ENCODE measurements at places on chromosomes 5 and 9. TPM values are rescaled to one million over a fixed set of nuclear protein-coding genes. Genes with fewer than 3 reads are reported as not detected.

- H3K4me1 ChIP-seq = no peaks in the 10 kb centered on the region
- no peaks in the 10 kb centered on the region for H3K36me3 ChIP-seq
- H3K27me3 ChIP-seq = no peaks in the 10 kb centered on the region
- no peak for DNase-seq
Measured at GRCh38 chr5:37506722-37507121, 127.6 kb downstream of the WDR70 start.

GRCh38 chr5:83473346-83474160, 2.0 kb downstream of the VCAN start:
- peak overlapping the region; percentile 81 for H3K27ac ChIP-seq
- peak; percentile 86 for DNase-seq
- H3K4me3 ChIP-seq = peak overlapping the region; percentile 54
- H3K27me3 ChIP-seq = peaks cover 47% of the 10 kb centered on the region
- H3K4me1 ChIP-seq = peaks cover 24% of the 10 kb centered on the region
- no peaks in the 10 kb centered on the region for H3K36me3 ChIP-seq

DNA sequence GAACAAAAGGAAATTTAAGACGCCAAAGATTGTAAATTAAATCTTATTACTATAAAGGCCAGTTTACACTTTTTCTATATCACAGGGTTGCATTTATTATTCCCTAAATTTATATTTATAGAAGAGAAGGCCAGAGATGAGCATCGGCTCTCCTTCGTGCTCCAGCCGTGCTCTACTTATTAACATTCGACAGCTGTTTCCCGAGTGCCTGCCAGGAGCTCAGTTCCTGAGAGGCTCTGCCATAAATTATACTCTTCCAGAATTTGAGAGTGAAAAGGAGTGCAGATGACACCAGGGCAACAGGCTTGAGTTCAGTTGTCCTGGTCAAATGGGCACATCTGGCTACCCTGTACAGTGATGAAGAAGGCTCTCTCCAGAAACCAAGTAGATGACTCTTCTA, 70.1 kb downstream of the PCSK5 start:
- no peaks in the 10 kb centered on the region for H3K27me3 ChIP-seq
- no peaks in the 10 kb centered on the region for H3K36me3 ChIP-seq
- no peak overlapping the region for H3K4me3 ChIP-seq
- no peak for DNase-seq
- no peak overlapping the region for H3K27ac ChIP-seq

- H3K4me3 ChIP-seq = no peak overlapping the region
- no peaks in the 10 kb centered on the region for H3K36me3 ChIP-seq
- no peak overlapping the region for H3K27ac ChIP-seq
Measured at GRCh38 chr5:160452795-160453194, 31.1 kb downstream of the PTTG1 start.

GRCh38 chr9:134391319-134392231, 65.3 kb downstream of the RXRA start:
- H3K27ac ChIP-seq = peak overlapping the region; percentile 60
- peak overlapping the region; percentile 7 for H3K4me3 ChIP-seq
- H3K4me1 ChIP-seq = peaks cover 81% of the 10 kb centered on the region
- no peak for DNase-seq
- H3K36me3 ChIP-seq = peaks cover 8% of the 10 kb centered on the region

DNA sequence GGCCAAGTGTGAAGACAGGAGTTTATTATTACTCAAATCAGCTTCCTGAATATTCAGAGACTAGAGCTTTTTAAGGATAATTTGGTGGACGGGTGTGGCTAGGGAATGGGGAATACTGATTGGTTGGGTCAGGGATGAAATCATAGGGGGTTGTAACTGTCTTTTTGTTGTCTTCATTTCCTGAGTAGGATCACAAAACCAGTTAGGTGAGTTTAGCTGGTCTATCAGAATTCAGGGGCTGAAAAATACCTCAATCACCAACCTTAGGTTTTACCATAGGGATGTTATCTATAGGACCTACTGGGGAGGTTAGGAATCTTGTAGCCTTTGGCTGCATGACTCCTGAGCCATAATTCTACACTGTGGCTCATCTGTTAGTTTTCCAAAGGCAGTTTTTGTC, 235.8 kb downstream of the YTHDC2 start:
- no peaks in the 10 kb centered on the region for H3K36me3 ChIP-seq
- H3K4me3 ChIP-seq = no peak overlapping the region
- no peaks in the 10 kb centered on the region for H3K4me1 ChIP-seq

Gene ZNF483
- total RNA-seq = 5.1 TPM

DNA sequence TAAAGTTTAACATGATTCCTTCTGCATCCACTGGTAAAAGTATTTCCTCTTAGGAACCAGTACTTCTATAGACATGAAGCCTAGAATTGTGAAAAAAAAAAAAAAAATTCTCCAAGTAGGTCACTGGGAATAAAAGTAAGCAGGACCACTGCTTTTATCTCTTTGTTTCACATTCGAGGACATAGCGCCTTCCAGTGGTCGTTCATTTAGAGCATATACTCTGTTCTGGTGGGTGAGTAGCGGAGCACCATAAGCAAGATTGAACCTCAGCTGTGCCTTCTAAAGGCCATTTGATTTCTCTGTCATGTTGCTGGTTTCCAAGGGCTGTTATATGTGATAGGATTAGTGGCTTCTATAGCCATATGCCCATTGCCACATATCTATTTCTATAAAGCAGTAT, 393.1 kb downstream of the TMEM232 start:
- no peak overlapping the region for H3K27ac ChIP-seq
- peaks cover 4% of the 10 kb centered on the region for H3K4me1 ChIP-seq
- no peak for DNase-seq
- H3K4me3 ChIP-seq = no peak overlapping the region

GRCh38 chr9:128685636-128686489, 3.2 kb upstream of the SET start:
- H3K27ac ChIP-seq = peak overlapping the region; percentile 89
- DNase-seq = peak; percentile 57
- no peaks in the 10 kb centered on the region for H3K27me3 ChIP-seq
- H3K4me1 ChIP-seq = peaks cover 63% of the 10 kb centered on the region
- H3K36me3 ChIP-seq = no peaks in the 10 kb centered on the region

- H3K36me3 ChIP-seq = no peaks in the 10 kb centered on the region
- H3K4me1 ChIP-seq = peaks cover 8% of the 10 kb centered on the region
- H3K27ac ChIP-seq = no peak overlapping the region
- no peak for DNase-seq
- H3K27me3 ChIP-seq = no peaks in the 10 kb centered on the region
Measured at GRCh38 chr5:96198356-96199058, 234.5 kb downstream of the PCSK1 start.

- no peak for DNase-seq
- no peak overlapping the region for H3K4me3 ChIP-seq
- no peaks in the 10 kb centered on the region for H3K36me3 ChIP-seq
Measured at GRCh38 chr5:142852416-142853198, 82.4 kb downstream of the ARHGAP26 start.

Gene POC5
- total RNA-seq = 10.7 TPM

DNA sequence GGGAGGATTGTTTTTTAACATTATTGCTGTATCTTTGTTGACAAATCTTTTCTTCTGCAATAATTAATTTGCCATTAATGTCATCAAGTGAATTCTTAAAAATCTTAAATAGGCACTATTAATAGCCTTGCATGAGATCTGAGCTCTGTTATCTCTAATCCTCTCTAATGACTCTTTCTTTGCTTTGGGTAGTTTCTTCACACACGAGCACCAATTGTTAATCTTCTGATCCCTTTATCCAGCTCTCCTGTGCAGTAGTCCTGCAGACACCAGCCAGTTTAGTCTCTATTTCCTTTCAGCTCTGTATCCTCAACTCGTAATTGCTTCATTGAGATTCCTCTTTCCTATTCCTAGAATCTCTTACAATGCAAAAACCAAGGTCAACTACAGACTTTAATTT, 8.1 kb downstream of the SPINK14 start:
- DNase-seq = no peak
- no peaks in the 10 kb centered on the region for H3K36me3 ChIP-seq
- H3K4me1 ChIP-seq = no peaks in the 10 kb centered on the region
- H3K27me3 ChIP-seq = no peaks in the 10 kb centered on the region
- H3K4me3 ChIP-seq = no peak overlapping the region
- no peak overlapping the region for H3K27ac ChIP-seq

GRCh38 chr5:180129291-180130190, 58.0 kb upstream of the RNF130 start:
- H3K27ac ChIP-seq = no peak overlapping the region
- no peak overlapping the region for H3K4me3 ChIP-seq
- no peaks in the 10 kb centered on the region for H3K36me3 ChIP-seq
- H3K4me1 ChIP-seq = no peaks in the 10 kb centered on the region

Gene ABLIM3
- 26.7 TPM for total RNA-seq

DNA sequence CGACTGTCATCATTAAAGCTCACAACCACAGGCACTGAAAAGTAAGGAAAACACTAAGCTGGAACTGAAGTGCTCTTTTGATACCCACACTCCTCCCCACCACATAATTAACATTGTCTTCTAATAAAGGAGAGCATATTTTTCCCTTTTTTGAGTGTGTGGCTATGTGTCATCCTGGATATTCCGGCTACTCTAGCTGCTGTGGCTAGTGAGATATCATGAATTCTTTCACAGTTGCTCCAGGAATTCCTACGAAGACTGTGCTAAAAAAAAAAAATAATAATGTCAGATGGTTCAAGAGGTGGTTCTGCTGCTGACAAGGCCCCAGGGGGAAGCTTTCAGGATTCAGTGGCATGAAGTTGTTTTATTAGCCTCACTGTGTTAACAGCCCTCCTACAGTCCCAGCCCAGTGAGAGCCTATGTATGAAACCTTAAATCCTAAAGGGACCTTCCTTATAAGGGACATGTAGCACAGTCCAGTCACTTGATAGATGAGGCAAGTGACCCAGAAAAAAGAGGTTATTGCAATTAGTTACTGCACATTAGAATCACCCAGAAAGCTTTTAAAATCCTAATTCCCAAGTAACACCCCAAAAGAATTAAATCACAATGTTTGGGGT, 46.6 kb downstream of the TMEM252 start:
- H3K4me1 ChIP-seq = no peaks in the 10 kb centered on the region
- H3K36me3 ChIP-seq = no peaks in the 10 kb centered on the region
- no peaks in the 10 kb centered on the region for H3K27me3 ChIP-seq
- H3K4me3 ChIP-seq = no peak overlapping the region
- no peak for DNase-seq

Gene MYMK
- not detected for total RNA-seq

GRCh38 chr5:59416451-59416850, 477.1 kb downstream of the PDE4D start:
- H3K4me1 ChIP-seq = no peaks in the 10 kb centered on the region
- no peak for DNase-seq
- no peak overlapping the region for H3K4me3 ChIP-seq
- H3K27ac ChIP-seq = no peak overlapping the region
- H3K27me3 ChIP-seq = no peaks in the 10 kb centered on the region

Gene SELENOP
- total RNA-seq = 705 TPM

DNA sequence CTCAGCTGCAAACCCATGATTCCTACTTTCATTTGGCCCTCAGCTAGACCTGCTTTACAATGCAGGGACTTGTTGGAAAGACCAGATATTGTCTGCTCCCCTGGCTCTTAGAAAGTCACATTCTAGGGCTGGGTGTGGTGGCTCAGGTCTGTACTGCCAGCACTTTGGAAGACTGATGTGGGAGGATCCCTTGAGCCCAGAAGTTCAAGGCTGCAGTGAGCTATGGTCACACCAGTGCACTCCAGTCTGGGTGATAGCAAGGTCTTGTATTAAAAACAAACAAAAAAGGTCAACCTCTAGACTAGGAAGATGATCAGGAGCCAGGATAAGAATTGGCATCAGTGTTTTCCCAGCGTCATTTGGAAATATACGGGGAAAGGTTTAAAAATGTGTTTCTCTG, 145.8 kb downstream of the PALM2AKAP2 start:
- H3K36me3 ChIP-seq = no peaks in the 10 kb centered on the region
- H3K27me3 ChIP-seq = no peaks in the 10 kb centered on the region
- no peak overlapping the region for H3K4me3 ChIP-seq
- no peak for DNase-seq
- no peak overlapping the region for H3K27ac ChIP-seq

GRCh38 chr9:134455934-134456755, 129.9 kb downstream of the RXRA start:
- peak; percentile 87 for DNase-seq
- H3K4me3 ChIP-seq = peak overlapping the region; percentile 51
- H3K27me3 ChIP-seq = no peaks in the 10 kb centered on the region
- H3K36me3 ChIP-seq = no peaks in the 10 kb centered on the region

- H3K27ac ChIP-seq = no peak overlapping the region
- no peaks in the 10 kb centered on the region for H3K27me3 ChIP-seq
- no peaks in the 10 kb centered on the region for H3K4me1 ChIP-seq
Measured at GRCh38 chr5:159133041-159133741, 33.5 kb upstream of the EBF1 start.

DNA sequence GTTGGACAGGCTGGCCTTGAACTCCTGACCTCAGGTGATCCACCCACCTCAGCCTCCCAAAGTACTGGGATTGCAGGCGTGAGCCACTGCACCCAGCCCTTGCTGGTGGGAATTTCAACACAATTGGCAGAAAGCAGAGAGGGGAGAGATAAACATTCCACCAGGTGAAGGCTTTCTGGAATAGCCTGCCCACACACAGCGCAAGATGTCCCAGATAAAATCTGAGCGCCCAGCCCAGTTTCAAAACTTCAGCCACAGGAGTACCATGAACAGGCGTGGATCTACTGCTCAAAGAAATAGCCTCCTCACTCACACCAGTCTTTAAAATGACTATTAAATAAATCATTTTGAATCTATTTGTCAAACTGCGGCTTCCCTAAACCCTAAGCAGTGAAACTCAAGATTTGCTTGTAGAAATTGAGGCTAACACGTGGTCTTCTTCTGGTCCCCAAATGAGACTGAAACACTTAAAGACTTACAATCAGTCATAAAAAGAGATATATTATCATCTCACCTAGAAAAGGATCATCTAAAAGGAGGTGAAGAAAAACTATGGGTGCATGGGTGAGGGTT, 34.7 kb downstream of the CAPSL start:
- H3K27me3 ChIP-seq = no peaks in the 10 kb centered on the region
- DNase-seq = no peak
- no peak overlapping the region for H3K4me3 ChIP-seq
- H3K27ac ChIP-seq = no peak overlapping the region
- no peaks in the 10 kb centered on the region for H3K4me1 ChIP-seq
- H3K36me3 ChIP-seq = no peaks in the 10 kb centered on the region

Gene PLCXD3
- total RNA-seq = 2.8 TPM

Gene PCDHA1
- not detected for total RNA-seq

DNA sequence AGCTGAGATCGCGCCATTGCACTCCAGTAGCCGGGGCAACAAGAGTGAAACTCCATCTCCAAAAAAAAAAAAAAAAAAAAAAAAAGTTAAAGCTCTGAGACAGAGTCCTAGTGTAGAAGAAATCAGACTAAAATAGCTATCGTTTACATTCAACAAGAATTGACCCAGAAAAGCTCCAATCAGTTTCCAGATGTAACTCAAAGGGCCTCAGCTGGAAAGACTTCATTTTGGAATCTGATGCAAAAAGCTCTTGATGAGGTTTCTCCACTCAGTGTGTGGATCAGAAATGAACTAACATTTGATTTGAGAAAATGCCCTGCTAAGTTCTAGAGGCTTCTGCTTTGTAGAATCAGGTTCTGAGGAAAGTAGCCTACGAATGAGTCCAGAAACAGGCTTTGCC, 7.2 kb upstream of the C1QTNF2 start:
- H3K4me3 ChIP-seq = no peak overlapping the region
- no peak overlapping the region for H3K27ac ChIP-seq
- no peaks in the 10 kb centered on the region for H3K27me3 ChIP-seq
- H3K36me3 ChIP-seq = no peaks in the 10 kb centered on the region
- no peak for DNase-seq
- peaks cover 7% of the 10 kb centered on the region for H3K4me1 ChIP-seq

- H3K36me3 ChIP-seq = no peaks in the 10 kb centered on the region
- no peak overlapping the region for H3K27ac ChIP-seq
- H3K4me1 ChIP-seq = no peaks in the 10 kb centered on the region
- no peaks in the 10 kb centered on the region for H3K27me3 ChIP-seq
- no peak for DNase-seq
Measured at GRCh38 chr5:164098531-164098930, 593.1 kb downstream of the MAT2B start.

Gene BSPRY
- total RNA-seq = 8.4 TPM

Gene GADD45G
- 14.4 TPM for total RNA-seq

Gene GDF9
- 0.15 TPM for total RNA-seq
